ENCODE measurements at places on chromosomes 1 and 21. TPM values are rescaled to one million over a fixed set of nuclear protein-coding genes. Genes with fewer than 3 reads are reported as not detected.

DNA sequence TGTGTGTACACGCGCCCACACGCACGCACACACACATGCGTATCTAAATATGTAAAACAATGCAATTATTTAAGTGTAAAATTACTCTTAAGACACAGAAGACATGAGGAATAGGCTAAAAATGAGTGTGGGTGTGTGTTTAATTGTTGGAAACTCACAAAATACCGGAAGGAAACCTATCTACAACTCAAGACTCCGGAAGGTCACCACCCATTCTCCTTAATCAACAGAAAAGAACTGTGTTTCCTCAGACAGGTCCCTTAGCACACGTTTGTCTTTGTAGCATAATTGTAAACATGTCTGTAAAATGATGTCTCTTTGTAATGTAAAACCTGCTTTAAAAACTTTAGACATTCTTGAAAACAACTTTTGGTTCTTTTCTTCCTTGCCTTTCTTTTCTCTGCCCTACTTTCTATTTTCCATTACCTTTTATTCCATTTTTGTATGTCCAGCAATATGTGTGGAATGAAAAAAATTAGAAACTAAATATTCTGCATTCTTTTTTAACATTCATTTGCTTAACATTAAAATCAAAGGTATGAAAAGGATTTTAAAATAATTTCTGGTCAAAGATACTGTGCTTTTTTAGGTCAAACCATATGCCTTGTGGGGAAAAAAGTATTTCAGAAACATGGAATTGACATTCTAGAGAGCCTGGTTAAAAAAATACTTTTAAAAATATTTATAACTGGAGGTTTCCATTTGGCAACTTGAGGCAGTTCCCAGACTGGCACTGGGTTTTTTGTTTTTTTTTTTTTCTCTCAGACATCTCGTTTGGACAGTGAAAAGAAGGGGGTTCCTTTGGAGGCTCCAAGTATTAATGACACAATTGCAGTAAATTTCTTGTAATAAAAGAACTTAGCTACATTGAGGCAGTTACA is 46.2 kb downstream of the ATP5PF start:
- no peaks in the 10 kb centered on the region for H3K36me3 ChIP-seq
- no peaks in the 10 kb centered on the region for H3K4me1 ChIP-seq
- peak; percentile 36 for DNase-seq

- no peak overlapping the region for H3K4me3 ChIP-seq
- no peaks in the 10 kb centered on the region for H3K36me3 ChIP-seq
- H3K27me3 ChIP-seq: peaks cover 3% of the 10 kb centered on the region
- H3K27ac ChIP-seq: no peak overlapping the region
Measured at GRCh38 chr1:47927165-47927564, 70.0 kb downstream of the TRABD2B start.

DNA sequence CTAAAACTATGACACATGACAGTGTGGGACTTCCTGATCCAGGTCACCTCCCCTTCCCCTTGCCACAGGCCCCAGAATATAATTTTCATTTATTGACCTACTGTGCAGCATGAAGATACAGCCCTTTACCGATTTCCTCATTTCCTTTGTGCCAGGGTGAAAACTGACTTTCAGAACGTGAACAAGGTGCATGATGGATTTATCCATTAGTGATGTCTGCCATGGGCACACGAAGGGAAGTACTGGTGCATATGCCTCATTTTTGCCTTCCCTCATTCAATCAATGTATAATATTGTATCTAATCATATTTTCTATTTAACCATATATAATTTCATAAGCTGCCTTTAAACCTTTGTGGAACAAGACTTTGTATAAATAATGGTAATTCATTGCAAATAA is 144.4 kb upstream of the WNT4 start:
- H3K27me3 ChIP-seq: peaks cover 9% of the 10 kb centered on the region
- no peak for DNase-seq
- no peak overlapping the region for H3K4me3 ChIP-seq
- peaks cover 6% of the 10 kb centered on the region for H3K4me1 ChIP-seq

DNA sequence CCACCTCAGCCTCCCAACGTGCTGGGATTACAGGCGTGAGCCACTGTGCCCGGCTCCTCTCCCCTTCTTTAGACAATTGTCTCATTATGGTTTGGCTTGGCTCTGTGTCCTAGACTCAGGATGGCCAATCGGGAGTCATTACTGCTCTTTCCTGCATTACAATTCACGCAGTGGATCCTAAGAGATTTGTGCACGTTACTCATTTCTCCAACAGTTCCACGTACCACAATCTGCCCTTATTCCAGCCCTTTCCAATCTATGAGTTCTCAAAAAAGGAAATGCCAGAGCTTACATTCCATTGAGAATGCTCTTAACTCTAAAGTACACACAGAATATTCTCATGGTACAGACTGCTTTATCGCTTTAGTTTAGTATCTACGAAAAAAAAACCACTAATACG is 357.0 kb downstream of the GPATCH2 start:
- no peak overlapping the region for H3K4me3 ChIP-seq
- H3K36me3 ChIP-seq: no peaks in the 10 kb centered on the region
- DNase-seq: no peak
- H3K27ac ChIP-seq: no peak overlapping the region
- peaks cover 4% of the 10 kb centered on the region for H3K4me1 ChIP-seq

DNA sequence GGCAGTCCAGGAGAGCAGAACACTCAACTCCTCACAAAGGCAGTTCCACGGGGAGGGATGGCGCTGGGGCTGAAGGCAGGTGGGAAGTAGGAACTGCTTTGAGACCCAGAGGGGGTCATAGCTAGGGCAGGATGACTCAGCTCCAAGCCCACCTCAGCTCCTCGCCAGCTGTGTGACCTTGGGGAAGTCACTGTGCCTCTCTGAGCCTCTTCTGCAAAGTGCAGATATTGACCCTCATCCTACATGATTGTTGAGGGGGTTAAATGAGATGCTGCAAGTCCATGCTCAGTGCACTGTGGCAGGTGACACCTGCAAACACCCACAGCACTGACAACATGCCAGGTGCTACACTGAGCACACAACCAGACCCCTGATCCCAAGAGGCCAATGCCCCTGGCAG is 93.2 kb downstream of the LACTBL1 start:
- no peak overlapping the region for H3K4me3 ChIP-seq
- no peak for DNase-seq
- peaks cover 10% of the 10 kb centered on the region for H3K36me3 ChIP-seq
- H3K27ac ChIP-seq: no peak overlapping the region
- no peaks in the 10 kb centered on the region for H3K27me3 ChIP-seq
- peaks cover 31% of the 10 kb centered on the region for H3K4me1 ChIP-seq

DNA sequence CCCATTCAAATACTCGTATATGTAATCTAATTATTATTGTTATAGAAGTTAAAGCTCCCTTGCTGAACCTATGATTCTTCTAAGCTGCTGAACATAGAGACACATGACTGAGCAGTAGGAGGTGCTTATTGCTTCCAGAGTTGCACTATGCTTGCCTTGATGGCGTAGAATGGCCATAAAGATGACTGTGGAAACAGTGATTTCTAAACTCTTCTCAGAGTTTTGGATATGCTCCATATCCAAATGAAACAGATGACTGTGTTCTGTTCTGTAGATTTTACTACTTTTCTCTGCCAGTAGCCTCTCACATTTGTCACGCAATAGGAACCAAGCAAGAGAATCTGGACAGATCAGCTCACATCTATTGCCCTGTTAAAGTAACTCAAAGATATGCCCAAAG is 88.1 kb upstream of the CACYBP start:
- H3K4me3 ChIP-seq: no peak overlapping the region
- no peak overlapping the region for H3K27ac ChIP-seq
- no peaks in the 10 kb centered on the region for H3K4me1 ChIP-seq
- H3K27me3 ChIP-seq: no peaks in the 10 kb centered on the region
- H3K36me3 ChIP-seq: no peaks in the 10 kb centered on the region

- no peaks in the 10 kb centered on the region for H3K36me3 ChIP-seq
- no peak overlapping the region for H3K4me3 ChIP-seq
- H3K27ac ChIP-seq: no peak overlapping the region
- peak; percentile 54 for DNase-seq
- H3K4me1 ChIP-seq: no peaks in the 10 kb centered on the region
- no peaks in the 10 kb centered on the region for H3K27me3 ChIP-seq
Measured at GRCh38 chr1:220680085-220680687, 10.0 kb upstream of the C1orf115 start.

DNA sequence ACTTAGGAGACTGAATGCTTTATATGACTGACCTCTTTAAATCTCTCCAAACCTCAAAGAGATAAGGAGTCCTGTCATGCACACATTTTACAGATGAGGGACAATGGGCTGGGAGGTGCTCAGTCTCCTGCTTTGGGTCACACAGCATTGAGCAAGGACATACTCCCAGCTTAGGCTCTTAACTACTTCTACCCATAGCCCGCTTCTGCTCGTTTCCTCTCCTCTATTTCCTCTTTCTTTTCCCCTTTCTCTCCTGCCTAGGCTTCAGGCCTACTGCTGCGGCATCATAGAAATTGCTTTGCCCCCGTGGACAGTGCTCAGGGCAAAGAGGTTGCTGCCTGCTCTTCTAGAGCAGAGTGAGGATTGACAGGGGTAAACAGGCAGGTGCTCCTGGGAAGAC is 12.4 kb upstream of the ZNF691 start:
- H3K27me3 ChIP-seq: no peaks in the 10 kb centered on the region
- DNase-seq: no peak
- H3K4me3 ChIP-seq: no peak overlapping the region
- peaks cover 11% of the 10 kb centered on the region for H3K36me3 ChIP-seq
- H3K27ac ChIP-seq: no peak overlapping the region

DNA sequence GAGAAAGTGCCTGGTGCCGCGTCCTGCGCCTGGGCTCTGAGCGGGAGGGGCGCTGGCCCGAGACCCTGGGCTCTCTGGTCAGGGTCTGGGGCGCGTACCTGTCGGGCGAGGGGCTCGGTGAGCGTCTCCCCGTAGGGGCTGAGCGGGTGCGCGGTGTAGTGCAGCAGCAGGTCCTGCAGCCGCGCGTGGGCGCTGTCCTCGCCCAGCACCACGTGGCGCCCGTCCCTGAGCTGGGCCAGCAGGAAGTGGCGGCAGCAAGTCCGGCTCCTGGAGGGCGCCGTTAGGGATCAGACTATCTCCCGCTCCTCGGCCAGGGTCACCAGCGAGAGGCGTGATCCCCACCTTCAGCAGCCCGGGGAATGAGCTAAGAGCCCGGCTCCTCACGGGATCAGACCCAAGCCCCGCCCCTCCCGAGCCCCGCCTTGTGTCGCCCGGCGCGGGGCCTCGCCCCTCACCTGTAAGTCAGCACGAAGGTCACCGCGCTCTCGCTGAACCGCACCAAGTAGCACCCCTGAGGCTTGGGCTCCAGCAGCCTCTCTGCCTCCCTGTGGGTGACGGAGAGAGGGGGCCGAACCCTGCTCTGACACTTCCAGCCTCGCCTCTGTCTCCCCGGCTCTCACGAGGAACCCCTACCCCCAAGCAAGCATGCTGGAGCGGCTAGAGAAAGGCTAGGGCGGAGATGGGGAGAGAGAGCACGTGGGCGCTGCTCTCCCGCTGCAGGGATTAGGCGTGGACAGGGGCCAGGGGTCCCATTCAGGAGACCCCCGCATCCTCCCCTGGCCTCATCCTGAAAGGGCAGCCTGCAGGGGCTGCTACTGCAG is 2.7 kb downstream of the SH2D2A start:
- H3K27ac ChIP-seq: no peak overlapping the region
- peaks cover 29% of the 10 kb centered on the region for H3K27me3 ChIP-seq
- peak; percentile 68 for DNase-seq

- H3K27ac ChIP-seq: no peak overlapping the region
- no peaks in the 10 kb centered on the region for H3K27me3 ChIP-seq
- H3K4me1 ChIP-seq: peaks cover 28% of the 10 kb centered on the region
Measured at GRCh38 chr1:53580009-53580400, 120.8 kb downstream of the DMRTB1 start.

DNA sequence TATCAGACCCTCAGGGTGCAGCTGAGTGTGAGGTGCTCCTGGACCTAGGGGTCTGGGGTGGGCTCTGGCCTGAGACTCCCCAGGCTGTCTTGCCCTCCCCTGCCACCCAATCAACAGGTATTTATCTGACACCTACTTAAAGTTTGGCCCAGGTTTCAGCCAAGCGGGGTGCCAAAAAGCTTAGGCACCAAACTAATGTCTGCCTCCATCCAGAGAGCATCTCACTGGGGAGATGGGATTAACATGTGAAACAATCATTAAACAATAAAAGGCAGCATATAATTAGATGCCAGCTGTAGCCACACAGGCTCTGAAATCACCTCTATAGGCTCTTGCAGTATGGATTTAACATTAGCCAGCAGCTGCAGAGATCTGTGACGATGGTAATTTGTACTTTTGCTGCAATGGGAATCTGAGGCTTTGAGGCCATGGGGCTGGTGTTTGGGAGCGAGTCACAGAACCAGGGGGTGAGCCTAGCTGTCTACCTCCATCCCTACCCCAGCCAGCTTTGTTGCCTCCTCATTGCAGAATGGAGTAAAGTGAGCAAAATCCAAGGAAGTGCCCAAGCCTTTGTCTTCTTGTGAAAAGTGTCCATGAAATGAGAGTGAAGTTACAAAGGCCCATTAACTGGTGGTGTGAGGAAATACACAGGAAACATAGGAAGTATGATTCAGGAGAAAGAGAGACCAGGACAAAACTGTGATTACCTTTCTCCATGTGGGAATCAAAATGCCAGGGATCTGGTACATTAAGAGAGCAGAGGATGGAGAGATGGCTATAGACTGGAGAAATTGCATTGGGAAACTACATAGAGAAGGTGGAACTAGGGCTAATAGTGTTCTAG is 36.1 kb downstream of the EIF2D start:
- no peaks in the 10 kb centered on the region for H3K27me3 ChIP-seq
- no peak for DNase-seq
- peak overlapping the region; percentile 71 for H3K27ac ChIP-seq
- H3K36me3 ChIP-seq: no peaks in the 10 kb centered on the region

DNA sequence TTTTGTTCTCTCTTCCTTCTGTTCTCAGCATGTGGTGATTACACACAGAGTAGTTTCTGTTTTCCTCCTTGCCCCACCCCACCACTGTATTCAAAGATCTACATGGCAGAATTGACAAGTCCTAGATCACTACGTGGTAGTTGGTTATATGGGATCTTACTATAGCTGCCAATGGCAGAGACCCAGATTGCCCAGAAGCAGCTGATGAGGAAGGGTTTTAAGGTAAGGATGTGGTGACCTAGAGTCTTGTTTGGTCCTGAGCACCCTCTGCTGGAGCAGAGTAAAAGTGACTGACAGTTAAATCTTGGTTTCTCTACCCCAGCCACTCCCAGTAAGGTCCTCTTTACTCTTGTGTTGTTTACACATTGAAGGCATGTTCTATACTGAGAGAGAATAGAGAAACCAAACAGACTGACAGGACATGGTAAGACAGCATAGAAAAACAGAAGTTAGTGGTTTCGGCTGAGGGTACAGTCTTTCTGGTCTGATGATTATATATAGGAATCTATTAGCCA is 22.8 kb upstream of the STRIP1 start:
- no peaks in the 10 kb centered on the region for H3K27me3 ChIP-seq
- H3K36me3 ChIP-seq: peaks cover 48% of the 10 kb centered on the region
- DNase-seq: peak; percentile 47

S100B gene
- total RNA-seq: 20.0 TPM

SLC2A5 gene
- 4.5 TPM for total RNA-seq

MMP23B gene
- total RNA-seq: 50.7 TPM

LINGO4 gene
- total RNA-seq: 0.22 TPM

OR2W3 gene
- total RNA-seq: 0.27 TPM

SPATA46 gene
- total RNA-seq: not detected

F11R gene
- total RNA-seq: 11.7 TPM

Data from muscle of leg (tissue), 16 donors.